ENCODE measurements at places on chromosomes 3 and 15.

GRCh38 chr3:127455541-127456450, 134.7 kb downstream of the TPRA1 start:
- DNase-seq = no peak

DNA sequence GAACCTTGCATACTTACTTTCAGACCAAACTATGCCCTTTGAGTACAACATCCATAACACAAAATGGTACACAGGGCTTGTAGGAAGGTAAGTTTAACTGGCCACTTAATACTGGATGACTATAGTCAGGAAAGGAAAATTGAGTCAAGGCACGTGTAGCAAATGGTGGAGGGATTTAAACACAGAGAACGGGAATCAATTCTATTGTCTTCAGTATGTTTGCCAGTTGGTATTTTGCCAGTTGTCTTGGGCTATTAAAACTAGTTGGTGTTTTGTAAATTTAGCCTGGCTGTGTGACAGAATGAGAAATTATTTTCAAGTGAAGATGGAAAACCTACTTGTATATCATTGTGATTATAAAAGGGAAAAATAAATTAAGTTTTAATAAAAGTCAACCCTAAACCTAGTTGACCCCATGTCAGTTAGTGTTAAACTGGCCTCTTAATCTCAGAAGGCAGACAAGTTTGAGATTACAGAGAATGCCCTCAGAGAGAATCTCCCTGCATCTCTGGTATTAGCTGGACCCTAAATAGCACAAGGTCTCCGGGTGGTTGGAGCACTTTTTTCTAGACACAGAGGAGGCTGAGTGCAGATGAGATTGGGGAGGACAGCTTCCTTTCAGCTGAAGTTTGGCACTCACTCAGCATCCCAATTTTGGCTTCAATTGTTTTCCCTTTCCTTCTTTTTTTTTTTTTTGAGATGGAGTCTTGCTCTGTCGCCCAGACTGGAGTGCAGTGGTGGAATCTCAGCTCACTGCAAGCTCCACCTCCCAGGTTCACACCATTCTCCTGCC, 91.2 kb downstream of the MB21D2 start:
- no peak for DNase-seq

- no peak for DNase-seq
These were observed 947.3 kb downstream of the ROBO1 start for GRCh38 chr3:78820542-78820941.

DNA sequence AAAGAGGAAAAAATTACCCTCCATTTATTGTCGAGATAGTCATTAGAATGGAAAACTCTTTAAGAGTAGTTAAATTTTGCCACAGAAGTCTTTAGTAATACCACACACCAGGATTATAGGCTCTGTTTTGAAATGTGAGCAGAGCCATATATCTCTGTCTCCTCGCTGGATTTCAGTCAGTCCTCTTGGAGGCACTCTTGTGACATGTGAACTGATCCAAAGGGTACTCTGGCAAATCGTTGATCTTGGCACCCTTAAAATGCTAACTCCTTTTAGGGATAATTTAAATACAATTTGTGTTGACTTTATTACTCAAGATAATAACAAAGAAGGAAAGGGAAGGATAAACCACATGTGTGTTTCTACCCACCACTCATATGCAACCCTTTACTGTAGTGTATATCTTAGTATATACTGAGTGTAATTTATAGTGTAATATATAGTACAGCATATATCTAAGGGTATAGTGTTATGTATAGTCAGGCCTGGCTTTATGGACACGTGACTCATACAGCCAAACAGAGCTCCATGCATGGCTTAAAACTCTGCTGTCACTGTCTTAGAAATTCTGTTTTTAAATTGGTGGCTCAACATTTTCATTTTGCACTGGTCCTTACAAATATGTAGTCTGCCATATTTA, 12.3 kb upstream of the KPNA4 start:
- no peak for DNase-seq

DNA sequence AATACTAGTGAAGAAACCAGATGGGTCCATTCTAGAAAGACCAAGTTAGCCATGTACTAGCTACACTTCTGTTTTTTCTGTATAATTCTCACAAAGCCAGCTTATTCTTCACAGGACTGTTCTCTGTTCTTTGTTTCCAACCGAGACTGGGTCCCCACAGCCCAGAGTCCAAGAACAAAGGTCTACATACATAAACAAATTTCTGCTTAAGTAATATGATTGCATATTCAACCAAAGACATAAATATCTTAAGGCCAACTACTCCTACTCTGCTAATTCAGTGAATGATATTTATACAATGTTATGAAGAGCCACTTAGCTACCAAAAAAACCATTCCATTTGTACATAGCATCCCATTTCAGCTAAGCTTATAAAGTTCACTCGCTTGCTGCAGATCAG, 299.8 kb upstream of the CCDC54 start:
- DNase-seq = no peak

DNA sequence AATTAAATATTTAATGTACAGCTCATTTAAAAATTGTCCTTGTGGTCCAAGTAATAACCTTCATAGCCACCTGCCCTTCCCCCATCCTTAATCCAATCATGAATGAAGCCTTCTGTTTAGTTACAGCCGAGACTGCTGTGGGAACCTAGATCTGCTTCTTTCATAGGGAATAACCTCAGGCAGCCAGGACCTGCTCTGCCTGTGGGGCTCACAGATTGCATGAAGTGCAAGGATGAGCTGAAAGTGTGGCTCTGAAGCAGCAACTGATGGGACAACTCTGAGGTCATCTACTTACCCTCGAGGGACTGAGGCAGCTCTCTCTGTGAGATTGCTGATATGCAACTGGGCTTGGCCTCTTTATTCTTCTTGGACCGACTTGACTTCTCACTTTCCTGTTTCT, 169.8 kb downstream of the POTEB3 start:
- DNase-seq = no peak

All from cerebellar nuclear complex (tissue), 1 donor.